Osteoblast (primary cell): ENCODE measurements at places on chromosomes 7 and 10. TPM values are rescaled to one million over a fixed set of nuclear protein-coding genes. Genes with fewer than 3 reads are reported as not detected.

- no peak for DNase-seq
These were observed 17.6 kb downstream of the HTRA1 start for GRCh38 chr10:122478971-122479370.

- DNase-seq, result peak; percentile 91
These were observed 6.1 kb downstream of the ADCY1 start for GRCh38 chr7:45580053-45580872.

DNA sequence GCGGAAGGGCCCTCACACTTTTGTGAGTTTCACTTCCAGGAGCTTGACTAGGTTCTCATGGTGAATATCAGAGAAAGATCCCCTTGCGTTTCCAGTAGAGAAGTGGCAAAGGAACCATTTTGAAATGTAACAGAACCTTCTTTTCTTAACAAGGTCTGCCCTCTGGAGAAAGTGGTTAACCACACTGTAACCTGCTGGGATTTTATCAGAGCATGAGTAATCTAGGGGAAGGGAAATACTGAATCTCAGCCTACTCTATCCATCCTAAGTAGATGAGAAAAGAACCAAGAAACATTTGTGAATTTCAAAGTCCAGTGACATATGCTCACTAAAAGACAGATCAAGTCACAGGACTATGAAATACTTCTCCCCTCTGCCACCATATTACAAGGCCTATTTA lies 235.5 kb downstream of the ZEB1 start:
- DNase-seq, result peak; percentile 62

SYCE1 gene
- total RNA-seq, result 0.72 TPM in 1 of 2 replicates, not detected in the other

DNA sequence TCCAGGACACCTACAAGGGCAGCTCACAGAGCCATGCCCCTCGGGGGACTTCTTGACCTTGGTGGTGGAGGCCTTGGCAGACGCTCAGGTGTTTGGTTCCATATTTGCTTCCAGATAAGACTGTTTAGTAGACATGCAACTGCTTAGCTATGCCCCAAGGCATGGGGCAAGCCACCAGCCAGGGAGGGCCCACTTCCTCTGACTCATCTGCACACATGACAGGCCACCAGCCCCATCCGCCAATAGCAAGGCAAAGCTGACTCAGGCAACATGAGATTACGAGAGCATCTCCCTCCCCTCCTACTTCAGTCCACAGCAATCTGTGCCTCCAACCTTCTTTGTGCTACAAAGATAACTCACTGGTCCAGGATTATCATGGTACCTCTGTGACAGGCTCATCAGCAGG lies 54.9 kb downstream of the KCNMA1 start:
- peak; percentile 91 for DNase-seq

GRCh38 chr7:134422008-134422407 lies 36.9 kb downstream of the AKR1B1 start:
- DNase-seq, result no peak

UNC5B gene
- 90.8 and 135 TPM in 2 replicates for total RNA-seq

SFRP4 gene
- 151 and 205 TPM in 2 replicates for total RNA-seq

- DNase-seq, result peak; percentile 71
These were observed 236.2 kb downstream of the TCERG1L start for GRCh38 chr10:131075218-131075770.

GRCh38 chr7:17985473-17986239 lies 42.0 kb downstream of the PRPS1L1 start:
- no peak for DNase-seq

WEE2 gene
- not detected in 2 replicates for total RNA-seq

- DNase-seq, result peak; percentile 80
These were observed at the start of gene ALOX5 for GRCh38 chr10:45373576-45374349. Gene ALOX5, plus strand, starts transcription at chr10:45374216. Its CDS starts 64 bp downstream, at chr10:45374280.

HILPDA gene
- total RNA-seq, result 10.9 and 13.8 TPM in 2 replicates

SPDYE5 gene
- under 0.01 TPM in 1 of 2 replicates, not detected in the other for total RNA-seq

DNA sequence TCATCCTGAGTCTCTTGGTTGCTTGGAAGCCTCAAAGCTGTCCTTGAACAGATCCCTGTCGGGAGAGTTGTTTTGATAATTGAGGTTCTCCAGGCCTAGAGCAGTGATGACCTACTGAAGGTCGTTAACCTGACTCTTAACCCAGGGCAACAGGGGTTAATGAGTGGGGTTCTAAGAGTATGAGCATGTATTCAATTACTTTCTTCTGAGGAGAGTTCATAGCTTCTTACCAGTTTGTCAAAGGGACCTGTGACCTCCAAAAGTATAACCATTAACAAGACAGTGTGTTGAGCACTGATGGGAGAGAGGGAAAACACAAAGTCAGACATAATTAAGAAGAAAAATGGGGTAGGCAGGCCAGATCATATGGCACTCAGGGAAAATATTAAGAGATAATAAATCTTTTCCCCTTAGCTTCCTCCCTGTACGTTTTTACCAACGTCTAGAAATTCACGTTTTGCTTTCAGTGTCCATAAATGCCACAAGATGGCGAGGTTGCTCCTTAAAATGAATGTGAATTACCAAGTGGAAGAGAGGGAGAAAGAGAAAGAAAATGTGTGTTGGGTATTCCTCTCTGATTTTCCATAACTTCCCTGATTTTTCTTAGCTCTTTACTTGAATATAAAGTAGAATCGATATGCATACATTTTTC lies 97.6 kb downstream of the SUGCT start:
- no peak for DNase-seq

PNLIP gene
- not detected in 2 replicates for total RNA-seq

DNA sequence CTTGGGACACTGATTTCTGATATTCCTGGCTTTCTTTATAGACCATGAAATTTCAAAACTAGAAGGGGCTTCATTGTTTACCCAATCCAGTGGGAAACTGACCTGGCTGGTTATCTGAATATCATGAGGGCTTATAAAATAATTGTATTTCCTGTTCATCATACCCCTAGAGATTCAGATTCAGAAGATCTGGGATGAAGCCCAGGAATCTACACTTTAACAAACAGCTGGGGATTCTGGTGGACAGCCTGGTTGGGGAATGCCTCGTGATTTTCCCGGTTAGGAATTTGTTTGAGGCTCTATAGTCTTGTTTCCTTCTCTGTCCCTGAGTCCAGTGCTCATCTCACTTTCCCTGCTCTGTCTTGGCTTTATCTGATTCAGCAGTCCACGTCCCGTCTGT lies 110.3 kb downstream of the ADRA2A start:
- no peak for DNase-seq

GRCh38 chr7:4045975-4046374 lies 636.1 kb upstream of the FOXK1 start:
- no peak for DNase-seq

WDFY4 gene
- under 0.01 and 0.36 TPM in 2 replicates for total RNA-seq

GRCh38 chr7:143055754-143056153 lies 3.6 kb downstream of the OR6V1 start:
- DNase-seq, result no peak

NRCAM gene
- 0.88 and 2.2 TPM in 2 replicates for total RNA-seq

GRCh38 chr7:418636-419280 lies 100.9 kb downstream of the PDGFA start:
- DNase-seq, result peak; percentile 71

FEZF1 gene
- not detected in 2 replicates for total RNA-seq

DDX50 gene
- total RNA-seq, result 47.0 and 47.1 TPM in 2 replicates

- DNase-seq, result peak; percentile 21
These were observed 14.1 kb downstream of the NRCAM start for GRCh38 chr7:108442039-108442568.

- DNase-seq, result no peak
These were observed 66.5 kb downstream of the CDK6 start for GRCh38 chr7:92769844-92770243.

CYP3A7 gene
- not detected in 2 replicates for total RNA-seq

SFTPA1 gene
- total RNA-seq, result not detected in 2 replicates

LEP gene
- total RNA-seq, result under 0.01 and 0.36 TPM in 2 replicates

DNA sequence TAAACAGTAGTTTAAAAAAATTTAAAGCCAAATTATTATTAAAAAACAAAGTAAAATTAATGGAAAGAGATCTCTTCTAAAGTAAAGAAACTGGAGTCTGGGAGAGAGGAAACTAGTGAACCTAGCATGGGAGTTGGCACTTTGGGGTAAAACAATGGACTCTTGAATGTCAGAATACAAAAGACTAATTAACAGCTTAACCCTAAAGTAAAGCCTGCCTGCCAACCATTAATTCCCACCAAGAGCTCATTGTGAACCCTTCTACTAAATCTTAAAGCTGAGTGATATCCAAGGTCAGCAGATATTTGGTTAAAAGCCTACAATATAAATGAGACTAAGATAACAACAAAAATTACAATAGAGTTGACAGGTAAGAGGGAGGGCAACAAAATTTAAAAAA lies 36.5 kb downstream of the KMT2C start:
- peak; percentile 6 for DNase-seq

- no peak for DNase-seq
These were observed 43.4 kb downstream of the BPGM start for GRCh38 chr7:134690016-134690415.

AKR1B15 gene
- total RNA-seq, result 0.29 and 0.36 TPM in 2 replicates

DKK1 gene
- 50.7 and 66.2 TPM in 2 replicates for total RNA-seq

TUBAL3 gene
- not detected in 2 replicates for total RNA-seq

GRCh38 chr10:78491812-78492211 lies 458.1 kb downstream of the RPS24 start:
- no peak for DNase-seq

GRCh38 chr10:104066945-104067344 lies 18.7 kb downstream of the COL17A1 start:
- DNase-seq, result no peak

ELOVL3 gene
- 2.2 and 2.7 TPM in 2 replicates for total RNA-seq

GRCh38 chr10:119805702-119806230 lies 66.9 kb downstream of the MCMBP start:
- DNase-seq, result no peak

DNA sequence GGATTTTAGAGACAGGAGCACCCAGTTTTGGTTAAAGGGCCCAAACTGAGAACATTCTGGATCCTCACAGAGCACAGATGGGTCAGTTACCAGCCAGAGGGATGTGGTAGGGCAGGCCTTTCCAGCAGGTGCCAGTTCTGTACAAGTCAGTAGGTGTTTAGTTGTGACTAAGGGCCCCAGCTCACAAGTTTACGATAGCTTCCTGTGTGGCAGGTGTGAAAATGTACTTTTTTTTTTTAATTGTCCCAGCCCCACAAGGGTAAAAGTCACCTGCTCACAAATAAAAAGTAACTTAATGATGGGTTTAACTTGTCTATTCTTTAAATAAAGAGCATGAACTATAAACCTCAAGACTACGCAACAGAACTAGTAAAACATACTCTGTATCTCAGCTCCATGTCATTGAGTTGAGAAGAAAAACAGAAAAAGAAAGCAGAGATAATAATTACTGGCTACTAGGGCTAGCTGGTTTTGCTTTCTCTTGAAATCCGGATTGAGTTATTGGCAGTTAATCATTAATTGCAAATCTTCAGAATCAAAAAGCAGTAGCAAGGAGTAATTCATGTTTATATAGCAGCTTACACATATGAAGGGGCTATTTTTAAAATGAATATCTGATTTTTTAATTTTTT lies 15.4 kb downstream of the NFE2L3 start:
- no peak for DNase-seq

DNA sequence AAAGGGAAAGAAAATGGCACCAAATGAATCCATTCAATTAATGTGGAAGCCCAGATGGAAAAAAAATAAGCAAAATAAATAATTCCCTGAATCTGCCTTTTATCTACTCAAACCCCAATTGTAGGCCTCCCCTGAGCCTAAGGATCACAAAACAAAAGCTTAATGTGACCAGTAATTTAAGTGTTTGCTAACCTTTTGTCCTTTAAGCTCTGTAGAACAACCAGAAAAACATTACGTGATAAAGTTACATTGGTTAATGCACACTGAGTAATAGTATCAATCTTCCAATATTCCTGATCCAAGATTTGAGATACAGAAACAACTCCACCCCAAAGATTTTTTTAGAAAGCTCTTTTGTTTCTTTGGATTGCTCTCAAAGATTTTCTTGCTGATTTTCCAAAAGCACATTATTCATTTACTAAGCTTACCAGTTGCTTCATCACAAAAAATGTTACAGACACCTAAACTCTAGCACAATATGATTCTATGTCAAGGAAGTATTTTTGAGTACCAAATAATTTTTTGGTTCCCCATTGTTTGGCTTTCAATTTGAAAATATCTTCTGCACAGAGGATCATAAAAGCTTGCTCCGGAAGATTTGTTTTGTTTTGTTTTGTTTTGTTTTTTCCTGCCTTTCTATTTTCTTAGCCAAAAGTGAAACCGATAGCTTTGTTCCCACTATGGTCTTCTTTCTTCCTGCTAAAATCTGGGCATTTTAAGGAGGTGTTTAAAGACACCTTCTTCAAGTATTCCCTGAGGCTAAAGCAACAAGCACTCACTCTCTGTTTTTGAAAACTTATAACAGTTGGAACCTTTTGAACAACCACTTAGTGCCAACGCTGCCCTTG lies 54.2 kb downstream of the TRIL start:
- DNase-seq, result no peak

- no peak for DNase-seq
These were observed 148.3 kb downstream of the ARID5B start for GRCh38 chr10:62049624-62050345.

- DNase-seq, result no peak
These were observed 28.2 kb upstream of the GOLGA7B start for GRCh38 chr10:97821308-97822038.

DNA sequence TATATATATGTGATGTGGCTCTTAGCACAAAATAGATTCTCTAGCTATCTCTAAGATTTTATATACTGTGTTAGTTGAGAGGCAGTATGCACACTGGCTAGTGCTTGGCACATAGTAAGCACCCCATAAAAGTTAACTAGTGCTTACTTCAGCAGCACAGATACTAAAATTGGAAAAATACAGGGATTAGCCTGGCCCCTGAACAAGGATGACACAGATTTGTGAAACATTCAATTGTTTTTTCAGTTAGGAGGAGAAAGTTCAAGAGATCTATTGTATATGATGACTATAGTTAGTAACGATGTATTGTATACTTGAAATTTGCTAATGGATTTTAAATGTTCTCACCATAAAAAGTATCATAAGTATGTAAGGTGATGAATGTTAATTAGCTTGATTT lies 78.3 kb upstream of the LRRC17 start:
- no peak for DNase-seq

MEST gene
- total RNA-seq, result 330 and 347 TPM in 2 replicates

- DNase-seq, result no peak
These were observed 4.5 kb upstream of the DNMBP start for GRCh38 chr10:100014071-100014762.

MEIG1 gene
- total RNA-seq, result 1.2 TPM in 1 of 2 replicates, not detected in the other

DNA sequence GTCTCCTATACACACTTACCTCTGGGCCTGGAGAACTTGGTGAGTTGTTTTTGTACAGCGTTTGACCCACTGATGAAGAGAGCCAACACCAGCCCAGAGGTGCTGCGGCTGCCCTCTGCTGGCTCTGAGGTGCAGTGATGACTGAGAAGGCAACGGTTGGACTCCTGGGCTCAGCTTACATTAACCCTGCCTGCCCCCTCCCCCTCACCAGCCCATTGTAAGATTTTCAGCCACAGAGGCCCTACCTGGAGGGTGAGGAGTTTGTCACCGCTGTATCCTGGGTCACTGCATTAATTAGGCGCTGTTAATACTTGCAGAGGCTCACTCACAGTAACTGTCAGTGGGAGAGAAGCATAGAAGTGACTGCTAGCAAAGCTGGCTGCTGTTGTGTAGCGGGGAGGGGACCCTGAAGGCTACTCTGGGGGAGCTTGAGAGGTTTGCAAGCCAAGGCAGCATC lies 19.0 kb upstream of the ANKRD2 start:
- peak; percentile 85 for DNase-seq

LBX1 gene
- total RNA-seq, result not detected in 2 replicates
